Small intestine (tissue), 16 donors: ENCODE measurements at places on chromosomes 2 and 18. TPM values are rescaled to one million over a fixed set of nuclear protein-coding genes. Genes with fewer than 3 reads are reported as not detected.

GRCh38 chr2:66865161-66865560 lies 430.2 kb downstream of the MEIS1 start:
- H3K36me3 ChIP-seq: no peaks in the 10 kb centered on the region
- no peaks in the 10 kb centered on the region for H3K27me3 ChIP-seq
- DNase-seq: no peak
- no peaks in the 10 kb centered on the region for H3K4me1 ChIP-seq
- no peak overlapping the region for H3K4me3 ChIP-seq
- no peak overlapping the region for H3K27ac ChIP-seq

Gene RESP18
- polyA plus RNA-seq: 0.28 TPM

DNA sequence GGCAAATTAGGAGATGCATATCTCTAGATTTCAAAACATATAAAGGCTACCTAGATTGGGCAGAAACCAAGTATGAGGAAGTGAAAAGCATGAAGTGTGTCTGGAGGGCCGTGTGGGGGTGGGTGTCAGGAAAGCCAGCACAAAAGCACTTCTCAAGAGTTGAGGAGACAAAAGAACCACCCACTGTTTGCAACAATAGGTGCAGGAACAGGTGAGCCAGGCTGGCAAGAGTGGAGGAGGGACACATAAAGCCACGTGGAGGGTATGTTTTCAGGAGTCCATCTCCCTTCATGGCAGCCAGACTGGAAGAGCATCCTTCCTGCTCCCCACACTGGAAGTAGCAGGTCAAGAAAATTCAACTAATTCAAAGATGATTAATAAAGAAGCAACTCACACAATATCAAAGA lies 96.4 kb downstream of the CERS6 start:
- H3K4me3 ChIP-seq: no peak overlapping the region
- no peaks in the 10 kb centered on the region for H3K27me3 ChIP-seq
- no peak overlapping the region for H3K27ac ChIP-seq
- H3K36me3 ChIP-seq: no peaks in the 10 kb centered on the region
- H3K4me1 ChIP-seq: peaks cover 2% of the 10 kb centered on the region
- no peak for DNase-seq

Gene C2orf66
- not detected for polyA plus RNA-seq

Gene DUSP19
- 2.5 TPM for polyA plus RNA-seq

Gene KCNG2
- not detected for polyA plus RNA-seq

- no peaks in the 10 kb centered on the region for H3K4me1 ChIP-seq
- DNase-seq: no peak
- H3K4me3 ChIP-seq: no peak overlapping the region
- H3K27me3 ChIP-seq: no peaks in the 10 kb centered on the region
Observed at GRCh38 chr18:39871961-39872360, 2083.1 kb upstream of the PIK3C3 start.

- no peaks in the 10 kb centered on the region for H3K27me3 ChIP-seq
- H3K4me1 ChIP-seq: no peaks in the 10 kb centered on the region
Observed at GRCh38 chr18:59742325-59743111, 45.3 kb upstream of the CCBE1 start.

Gene UPP2
- polyA plus RNA-seq: not detected

- H3K27ac ChIP-seq: no peak overlapping the region
- no peak overlapping the region for H3K4me3 ChIP-seq
- DNase-seq: no peak
- H3K4me1 ChIP-seq: no peaks in the 10 kb centered on the region
- H3K36me3 ChIP-seq: no peaks in the 10 kb centered on the region
Observed at GRCh38 chr2:140186313-140186712, 1406.1 kb upstream of the NXPH2 start.

- no peaks in the 10 kb centered on the region for H3K36me3 ChIP-seq
- no peak for DNase-seq
- H3K27ac ChIP-seq: no peak overlapping the region
- H3K4me3 ChIP-seq: no peak overlapping the region
- H3K27me3 ChIP-seq: peaks cover 40% of the 10 kb centered on the region
Observed at GRCh38 chr18:9712130-9712577, 4.1 kb downstream of the RAB31 start.

- no peaks in the 10 kb centered on the region for H3K27me3 ChIP-seq
- no peak overlapping the region for H3K4me3 ChIP-seq
- H3K27ac ChIP-seq: no peak overlapping the region
Observed at GRCh38 chr2:42713920-42714319, 50.0 kb downstream of the OXER1 start.
